Cortex of kidney (tissue), 1 donor: ENCODE measurements at places on chromosomes 4 and X.

DNA sequence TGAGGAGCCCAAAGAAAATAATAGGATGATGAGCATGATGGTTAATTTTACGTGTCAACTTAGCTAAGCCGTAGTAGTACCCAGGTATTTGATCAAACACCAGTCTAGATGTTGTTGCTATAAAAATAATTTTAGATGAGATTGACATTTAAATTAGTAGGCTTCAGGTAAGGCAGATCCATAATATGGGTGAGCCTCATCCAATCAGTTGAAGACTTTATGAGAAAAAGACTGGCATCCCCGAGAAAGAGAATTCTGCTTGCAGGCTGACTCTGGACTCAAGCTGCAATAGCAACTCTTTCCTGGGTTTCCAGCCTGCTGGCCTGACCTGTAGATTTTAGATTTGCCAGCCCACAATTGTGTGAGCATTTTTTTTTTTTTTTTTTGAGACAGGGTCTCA lies 192.8 kb upstream of the LNX1 start:
- DNase-seq, result no peak

DNA sequence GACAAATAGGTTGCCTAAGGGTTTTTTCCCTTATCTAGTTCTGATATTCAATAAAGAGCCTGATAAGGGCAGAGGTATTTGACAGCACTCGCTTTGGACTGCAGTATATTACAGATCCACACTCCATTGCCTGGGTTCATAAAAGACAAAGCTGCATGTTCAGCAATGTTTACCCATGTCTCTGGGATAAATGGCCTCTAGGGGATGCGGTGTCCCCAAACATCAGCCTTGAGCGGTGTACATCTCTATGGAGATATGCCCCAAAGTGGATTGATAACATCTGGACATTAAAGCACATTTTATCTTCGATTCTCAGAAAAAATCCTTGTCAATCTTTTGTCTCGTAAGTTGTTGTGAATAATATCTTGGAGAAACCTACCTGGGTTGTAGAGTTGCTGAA lies 660.8 kb upstream of the AADAT start:
- no peak for DNase-seq

GRCh38 chrX:8988446-8988845 lies 45.5 kb downstream of the FAM9B start:
- DNase-seq, result no peak

DNA sequence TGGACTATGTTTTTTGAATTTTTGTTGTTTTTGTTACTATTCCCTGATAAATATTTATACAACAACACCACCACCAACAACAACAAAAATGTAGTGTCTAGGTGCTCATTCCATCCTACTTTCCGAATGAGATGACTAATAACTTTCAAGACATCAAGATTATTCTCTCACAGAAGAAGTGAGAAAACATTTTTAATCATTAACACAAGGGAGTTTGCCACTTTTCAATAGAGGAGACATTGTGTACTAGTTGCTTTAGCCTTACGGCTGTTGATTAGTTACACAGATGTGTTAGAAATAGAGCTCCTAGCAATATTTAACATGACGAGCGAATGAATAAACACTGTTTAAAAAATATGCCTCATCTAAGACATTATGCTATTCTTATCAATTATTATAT lies 898.8 kb downstream of the C4orf33 start:
- no peak for DNase-seq

- no peak for DNase-seq
These were observed 498.9 kb downstream of the GLUD2 start for GRCh38 chrX:121546317-121546716.

DNA sequence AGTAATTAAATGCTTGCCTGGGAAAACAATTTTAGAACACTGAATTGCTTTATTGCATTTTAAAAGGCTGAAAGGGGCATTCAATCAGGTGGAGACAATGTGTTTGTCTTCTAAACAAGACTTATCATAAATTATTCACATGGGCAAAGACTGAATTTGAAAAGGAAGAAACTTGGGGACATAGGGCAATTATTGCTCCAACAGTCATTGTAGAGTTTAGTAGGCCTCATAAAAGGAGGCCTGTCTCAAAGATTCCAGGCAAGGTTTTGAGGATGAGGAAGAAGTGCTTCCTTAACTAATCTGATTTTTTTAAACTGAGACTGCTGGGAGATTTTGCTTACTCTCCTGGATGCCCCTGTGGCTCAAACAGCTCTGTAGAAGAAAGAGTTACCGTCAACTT lies 174.4 kb upstream of the RPS6KA3 start:
- no peak for DNase-seq

GRCh38 chr4:13570916-13571315 lies 26.6 kb upstream of the NKX3-2 start:
- no peak for DNase-seq

DNA sequence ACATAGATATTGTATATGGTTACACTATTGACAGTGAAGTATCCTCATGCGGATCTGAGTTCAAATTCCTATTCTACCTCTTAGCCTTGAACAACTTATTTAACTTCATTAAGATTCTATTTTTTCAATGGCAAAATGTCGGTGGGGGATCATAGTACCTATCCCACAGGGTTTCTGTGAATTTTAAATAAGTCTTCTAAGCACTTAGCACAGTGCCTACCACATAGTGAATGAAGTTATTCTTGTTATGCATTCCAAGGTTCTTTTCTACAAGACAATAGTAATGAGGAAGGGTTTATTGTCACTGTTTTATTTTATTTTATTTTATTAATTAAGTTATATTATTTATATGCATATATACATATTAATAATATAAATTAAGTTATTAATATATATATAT lies 8.8 kb upstream of the ENAM start:
- no peak for DNase-seq

DNA sequence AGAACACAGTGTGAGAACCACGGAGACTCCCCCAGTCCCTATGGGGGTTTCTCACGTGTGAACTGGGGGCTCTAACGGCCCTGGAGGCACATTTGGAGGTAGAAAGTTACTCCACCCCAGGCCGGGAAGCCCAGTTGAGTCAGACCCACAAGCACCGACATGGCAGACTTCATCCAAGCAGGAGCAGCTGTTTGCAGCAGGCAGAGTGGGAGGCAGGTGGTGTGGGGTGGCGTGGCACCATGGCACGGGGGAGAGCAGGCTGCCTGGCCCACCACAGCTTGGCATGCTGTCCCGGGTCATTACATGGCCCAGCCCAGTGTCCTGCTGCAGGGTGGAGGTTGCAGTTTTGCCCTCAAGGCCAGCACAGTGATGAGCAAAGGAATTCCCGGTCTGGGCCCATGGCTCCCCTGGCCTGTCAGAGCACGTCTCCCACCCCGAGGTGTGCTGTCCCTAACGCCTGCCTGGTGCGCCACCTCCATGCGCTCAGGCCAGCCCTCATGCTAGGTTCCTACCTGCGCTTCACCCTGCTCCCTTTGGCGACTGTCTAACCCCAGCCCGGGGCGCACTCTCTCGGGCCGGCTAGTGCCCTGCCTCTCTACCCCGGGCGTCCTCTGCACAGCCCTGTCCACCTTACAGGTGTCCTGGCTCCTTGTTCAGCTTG lies 90.6 kb upstream of the AFAP1 start:
- DNase-seq, result no peak

DNA sequence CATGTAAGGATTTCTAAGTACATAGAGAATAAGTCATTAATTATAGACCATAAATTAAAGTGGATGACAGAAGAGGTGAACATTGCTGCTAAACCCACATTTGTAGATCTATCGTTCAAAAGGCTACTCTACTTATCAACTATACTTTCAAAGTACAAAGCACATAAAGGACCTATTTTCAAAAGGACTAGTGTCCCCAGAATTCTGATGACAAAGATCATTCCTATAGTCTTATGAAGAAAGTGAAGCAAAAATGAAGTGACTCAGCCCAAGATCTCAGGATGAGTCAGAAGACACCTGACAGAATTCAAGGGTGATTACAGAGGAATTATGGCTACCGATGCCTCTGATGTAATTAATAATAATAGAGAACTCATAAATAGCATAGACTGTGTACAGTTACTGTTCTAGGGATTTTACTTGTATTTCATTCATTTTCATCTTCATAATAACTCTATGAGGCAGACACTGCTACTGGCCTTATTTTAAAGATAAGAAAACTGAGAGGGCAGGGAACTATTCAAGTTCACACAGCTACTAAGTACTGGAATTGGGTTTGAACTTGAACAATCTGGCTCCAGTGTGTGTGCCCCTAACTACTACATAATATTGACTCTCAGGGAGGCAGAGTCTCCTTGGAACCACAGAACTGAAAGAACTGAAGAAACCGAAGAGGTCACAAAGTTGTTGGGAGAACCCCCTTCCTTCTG lies 17.1 kb downstream of the USP46 start:
- DNase-seq, result no peak

- no peak for DNase-seq
These were observed 58.9 kb downstream of the HTRA3 start for GRCh38 chr4:8328456-8328855.

DNA sequence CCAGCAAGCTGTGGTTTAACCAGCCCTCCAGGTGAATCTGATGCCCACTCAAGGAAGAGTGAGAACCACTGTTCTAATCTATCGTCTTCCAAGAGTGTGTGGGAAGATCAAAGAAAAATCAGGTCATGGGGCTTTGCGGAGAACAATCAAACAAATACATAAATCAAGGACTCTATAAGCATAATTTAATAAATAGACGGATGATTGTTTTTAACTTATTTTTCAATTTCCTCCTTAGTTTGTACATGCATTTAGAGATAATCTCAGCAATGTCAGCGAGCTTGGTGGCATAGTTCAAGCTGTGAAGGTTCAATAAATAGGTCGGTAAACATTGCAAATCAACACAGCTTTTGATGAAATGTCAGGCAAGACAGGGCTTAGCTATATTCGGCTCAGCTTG lies 84.9 kb downstream of the DMD start:
- no peak for DNase-seq

DNA sequence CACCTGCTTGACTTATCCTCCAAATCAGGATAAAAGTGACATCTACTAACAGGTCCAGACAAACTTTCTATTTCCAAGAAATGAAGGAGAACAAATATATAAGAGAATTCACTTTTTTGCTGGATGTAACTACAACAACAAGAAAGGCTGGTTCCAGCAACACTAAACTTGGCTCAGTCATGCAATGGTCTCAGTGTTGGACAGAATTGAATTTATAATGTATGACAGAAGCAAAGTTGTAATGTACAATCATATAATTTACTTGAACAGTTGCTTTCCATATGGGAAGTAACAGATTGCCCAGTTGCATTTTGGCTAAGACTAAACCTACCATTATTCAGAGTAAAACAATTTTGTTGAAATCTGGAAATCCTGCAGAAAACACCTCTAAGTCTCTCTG lies 183.3 kb upstream of the INTU start:
- DNase-seq, result no peak

GRCh38 chr4:154254999-154255398 lies 236.6 kb downstream of the DCHS2 start:
- DNase-seq, result no peak

DNA sequence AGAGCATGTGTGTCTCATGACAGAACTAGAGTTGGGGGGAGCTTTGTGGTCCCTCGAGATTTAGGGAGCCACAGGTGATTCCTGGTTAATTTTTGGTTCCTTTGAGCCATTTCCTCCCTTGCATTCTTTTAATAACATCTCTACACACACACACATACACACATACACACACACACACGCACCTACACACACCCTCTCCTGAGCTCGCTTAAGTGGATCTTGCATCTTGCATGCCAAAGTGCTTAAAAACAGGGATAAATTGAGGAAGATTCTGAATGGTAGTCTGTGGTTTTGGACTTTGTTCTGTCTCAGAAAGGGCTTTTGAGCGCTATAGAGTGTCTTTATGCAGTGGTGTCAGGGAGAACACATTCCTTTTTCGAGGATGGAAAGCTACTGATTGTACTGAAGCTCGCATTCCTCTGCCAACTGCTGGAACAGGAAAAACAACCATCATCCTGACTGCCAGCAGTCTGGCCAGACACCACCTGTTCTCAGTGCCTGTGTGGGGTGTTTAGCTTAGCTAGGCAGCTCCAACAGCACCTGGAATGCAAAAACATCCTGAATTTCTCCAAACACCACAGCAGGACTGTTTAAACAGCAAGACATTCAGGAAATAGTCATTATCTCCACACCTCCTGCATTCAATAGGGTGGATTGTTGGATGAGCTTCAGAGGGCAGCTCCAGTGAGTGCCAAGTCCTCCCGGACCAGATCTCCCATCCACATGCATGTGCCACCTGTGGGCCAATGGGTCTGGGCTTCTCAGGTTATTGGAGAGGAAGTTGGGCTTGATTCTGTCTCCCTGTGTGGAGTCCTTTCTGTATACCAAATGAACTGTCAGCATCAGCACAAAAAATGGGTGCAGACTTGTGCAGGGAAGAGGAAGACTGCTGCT lies 21.9 kb upstream of the IGFBP7 start:
- DNase-seq, result no peak

GRCh38 chr4:72205831-72206230 lies 174.0 kb downstream of the NPFFR2 start:
- DNase-seq, result no peak

- no peak for DNase-seq
These were observed 6.1 kb downstream of the SPATA18 start for GRCh38 chr4:52057196-52057595.

DNA sequence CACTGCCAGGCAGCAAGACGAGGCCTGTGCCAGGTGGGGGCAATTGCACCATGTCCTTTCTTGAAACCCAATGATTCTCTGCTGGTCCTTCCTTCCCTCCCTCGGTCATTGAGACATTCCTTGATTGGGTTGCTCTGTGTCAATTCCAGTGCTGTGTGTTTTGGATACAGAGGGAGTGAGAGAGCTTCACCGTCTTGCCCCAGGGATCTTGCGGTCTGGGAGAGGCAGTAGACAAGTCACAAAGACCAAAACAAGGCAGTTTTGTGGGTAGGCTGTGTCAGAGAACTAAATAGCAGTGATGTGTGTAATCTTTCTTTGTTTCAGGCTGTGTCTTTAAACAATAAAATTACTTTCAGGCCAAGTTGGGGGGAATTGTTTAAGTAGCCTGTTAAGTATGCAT lies 38.8 kb upstream of the TADA2B start:
- no peak for DNase-seq
